Pulmonary artery endothelial cell (primary cell): ENCODE measurements at places on chromosomes 4 and X.

GRCh38 chrX:66039944-66040343 lies at the start of gene VSIG4:
Gene VSIG4, minus strand, starts transcription at chrX:66040080. Its CDS starts 82 bp downstream, at chrX:66039998.
- DNase-seq: no peak

DNA sequence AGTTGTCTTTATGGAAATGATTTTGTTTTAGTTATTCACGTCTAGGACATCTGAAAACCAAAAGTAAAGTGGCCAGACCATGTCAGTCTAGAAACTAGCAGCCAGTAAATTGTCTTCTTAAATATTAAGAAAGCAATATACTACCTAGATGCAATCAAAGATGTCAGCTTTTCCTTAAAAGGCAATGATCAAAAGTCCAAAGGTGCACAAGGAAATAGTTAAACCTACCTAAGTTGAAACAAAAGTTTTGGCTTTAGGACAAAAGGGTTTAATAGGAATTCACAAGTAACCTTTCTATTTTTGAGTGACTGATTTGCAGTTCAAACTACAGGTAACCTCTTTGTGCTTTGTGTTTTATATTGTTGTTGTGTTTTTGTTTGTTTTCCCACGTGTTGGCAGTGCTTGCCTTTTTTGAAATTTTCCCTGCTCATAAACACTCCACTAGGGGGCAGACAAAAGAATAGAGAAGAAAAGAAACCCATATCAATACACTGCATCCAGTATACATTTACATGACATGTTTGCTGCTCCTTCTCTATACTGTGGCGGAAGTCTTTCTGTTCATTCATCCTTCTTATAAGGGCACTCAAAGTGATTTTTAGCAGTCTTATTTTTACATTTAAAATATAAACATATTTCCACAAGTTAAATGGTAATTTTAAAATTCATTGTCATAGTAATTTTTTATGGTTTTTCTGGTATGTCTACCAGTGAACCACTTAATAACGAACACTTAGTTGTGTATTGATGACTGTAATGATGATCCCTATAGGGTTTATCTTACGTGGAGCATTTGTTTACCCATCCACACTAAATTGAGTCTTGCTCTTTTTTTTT lies 62.7 kb downstream of the GAB1 start:
- DNase-seq: no peak

GRCh38 chrX:22424919-22425318 lies 152.2 kb downstream of the CBLL2 start:
- DNase-seq: no peak

GRCh38 chrX:16992951-16993350 lies 46.5 kb downstream of the REPS2 start:
- no peak for DNase-seq

GRCh38 chr4:55547466-55547770 lies 709 bp upstream of the CLOCK start:
- DNase-seq: no peak

DNA sequence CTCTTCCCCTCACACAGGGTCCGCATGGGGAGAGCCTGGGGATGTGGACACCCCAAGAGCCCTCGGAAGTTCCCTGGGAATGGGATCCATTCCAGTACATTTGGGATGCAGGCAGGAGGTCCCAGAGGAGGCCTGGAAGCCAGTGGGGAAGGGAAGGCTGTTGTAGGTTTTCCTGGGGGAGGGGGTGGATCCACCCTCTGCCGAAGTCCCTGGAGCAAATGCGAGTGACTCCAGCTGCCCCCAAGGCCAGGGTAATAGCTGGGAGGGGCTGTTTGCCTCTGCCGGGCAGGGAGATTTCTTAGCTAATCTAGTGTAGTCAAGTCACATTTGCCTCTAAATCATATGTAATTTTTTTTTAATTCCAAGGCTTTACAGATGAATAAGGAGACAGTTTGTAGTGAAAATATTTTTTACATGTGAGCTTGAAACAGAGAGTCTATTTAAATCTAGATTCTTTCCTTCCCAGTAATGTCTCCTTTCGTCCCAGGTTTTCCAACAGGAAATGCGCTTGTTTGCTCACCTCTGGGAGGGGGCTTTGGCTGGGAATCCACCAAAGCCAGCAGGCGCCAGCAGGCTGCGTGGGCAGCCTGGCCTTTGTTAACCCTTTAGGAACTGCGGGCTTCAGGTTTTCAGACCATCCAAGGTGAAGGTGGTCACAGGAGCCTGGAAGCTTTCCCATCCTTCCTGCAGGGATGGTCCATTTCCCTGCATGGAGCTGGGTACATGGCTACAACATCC lies 26.8 kb downstream of the SH3TC1 start:
- DNase-seq: no peak

- DNase-seq: no peak
Measured at GRCh38 chr4:24003926-24004325, 114.1 kb upstream of the PPARGC1A start.

- DNase-seq: no peak
Measured at GRCh38 chrX:97046867-97047266, 163.2 kb downstream of the RPA4 start.

DNA sequence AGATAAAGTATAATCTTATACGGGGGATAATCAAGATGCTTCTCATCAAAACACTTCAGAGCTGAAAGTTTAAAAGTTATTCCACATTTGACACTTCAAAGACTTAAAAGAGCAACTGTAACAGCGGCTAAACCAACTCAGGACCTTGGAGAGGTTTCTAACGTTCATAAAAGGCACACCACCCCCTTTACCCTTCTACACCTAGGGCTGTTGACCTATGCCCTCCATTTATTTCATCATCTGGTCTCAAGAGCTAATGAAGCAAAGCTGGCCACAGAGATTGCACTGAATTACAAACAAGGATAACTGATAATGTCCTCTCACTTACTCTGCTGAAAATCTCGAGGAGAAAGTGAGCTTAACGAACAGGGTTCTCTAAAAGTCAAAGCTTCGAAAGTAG lies 1.1 kb upstream of the RPS6KA6 start:
- no peak for DNase-seq

- DNase-seq: no peak
Measured at GRCh38 chr4:126838941-126839679, 793.6 kb upstream of the INTU start.

- no peak for DNase-seq
Measured at GRCh38 chr4:37477126-37477525, 209.1 kb downstream of the RELL1 start.

- no peak for DNase-seq
Measured at GRCh38 chr4:1395941-1396805, 10.1 kb downstream of the NKX1-1 start.

- DNase-seq: no peak
Measured at GRCh38 chrX:40389555-40389954, 191.2 kb upstream of the ATP6AP2 start.

DNA sequence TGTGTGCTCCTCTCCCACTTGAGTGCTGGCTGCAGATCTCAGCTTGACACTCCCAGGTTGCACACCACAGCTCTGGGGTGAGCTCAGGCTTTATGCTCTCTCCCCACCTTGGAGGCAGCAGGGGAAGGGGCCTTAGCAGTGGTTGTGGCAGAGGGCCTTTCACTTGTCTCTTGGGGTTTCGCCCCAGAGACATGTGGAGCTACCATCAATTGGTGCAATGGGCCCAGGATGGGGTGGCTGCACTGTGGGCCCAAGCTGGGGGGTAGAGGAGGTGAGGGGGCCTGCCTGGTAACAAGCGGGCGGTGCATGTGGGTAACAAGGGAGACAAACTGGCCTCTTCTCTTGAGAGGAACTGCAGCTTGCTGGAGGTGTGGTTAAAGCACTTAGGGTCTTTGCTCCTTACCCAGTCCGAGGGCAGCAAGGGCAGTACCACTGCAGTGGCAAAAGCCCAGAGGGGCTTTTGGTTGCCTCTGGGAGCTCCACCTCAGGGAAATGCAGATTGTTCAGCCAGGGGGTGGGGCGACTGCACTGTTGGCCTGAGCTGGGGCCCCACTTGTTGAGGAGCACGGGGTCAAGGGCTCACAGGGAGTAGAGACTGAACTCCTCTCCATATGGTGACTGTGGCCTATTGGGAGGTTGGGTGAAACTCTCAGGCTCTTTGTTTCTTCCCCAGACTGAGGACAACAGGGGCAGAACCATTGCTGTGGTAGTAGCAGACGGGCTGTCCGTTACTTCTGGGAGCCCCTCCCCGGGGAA lies 30.5 kb upstream of the OR13H1 start:
- no peak for DNase-seq

- DNase-seq: no peak
Measured at GRCh38 chr4:11843340-11843739, 414.6 kb upstream of the HS3ST1 start.

- DNase-seq: no peak
Measured at GRCh38 chr4:128452415-128452814, 164.8 kb upstream of the PGRMC2 start.

DNA sequence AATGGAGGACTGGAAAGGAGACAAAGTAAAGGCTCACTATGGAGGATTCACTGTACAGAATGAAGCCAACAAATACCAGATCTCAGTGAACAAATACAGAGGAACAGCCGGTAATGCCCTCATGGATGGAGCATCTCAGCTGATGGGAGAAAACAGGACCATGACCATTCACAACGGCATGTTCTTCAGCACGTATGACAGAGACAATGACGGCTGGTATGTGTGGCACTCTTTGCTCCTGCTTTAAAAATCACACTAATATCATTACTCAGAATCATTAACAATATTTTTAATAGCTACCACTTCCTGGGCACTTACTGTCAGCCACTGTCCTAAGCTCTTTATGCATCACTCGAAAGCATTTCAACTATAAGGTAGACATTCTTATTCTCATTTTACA lies 6.8 kb downstream of the FGB start:
- DNase-seq: no peak

GRCh38 chr4:158315706-158316105 lies 105.4 kb downstream of the TMEM144 start:
- no peak for DNase-seq

DNA sequence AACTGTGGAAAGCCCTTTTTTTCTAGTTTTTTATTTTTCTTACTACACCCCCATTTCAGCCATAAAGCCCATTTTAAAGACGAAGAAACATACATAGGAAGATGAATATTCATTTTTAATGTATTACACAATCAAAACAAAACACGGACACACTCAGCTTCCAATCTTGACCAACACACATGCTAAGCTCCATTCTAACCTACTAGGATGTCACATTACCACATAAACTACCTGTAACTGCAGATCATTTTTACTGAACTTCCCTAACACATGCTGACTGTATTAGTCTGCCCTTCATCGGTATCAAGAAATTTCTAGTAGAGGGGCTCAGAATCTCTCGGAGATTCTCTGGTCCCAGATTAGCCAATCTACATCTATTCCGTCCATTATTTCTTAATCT lies 1.8 kb downstream of the CCNI start:
- DNase-seq: no peak

DNA sequence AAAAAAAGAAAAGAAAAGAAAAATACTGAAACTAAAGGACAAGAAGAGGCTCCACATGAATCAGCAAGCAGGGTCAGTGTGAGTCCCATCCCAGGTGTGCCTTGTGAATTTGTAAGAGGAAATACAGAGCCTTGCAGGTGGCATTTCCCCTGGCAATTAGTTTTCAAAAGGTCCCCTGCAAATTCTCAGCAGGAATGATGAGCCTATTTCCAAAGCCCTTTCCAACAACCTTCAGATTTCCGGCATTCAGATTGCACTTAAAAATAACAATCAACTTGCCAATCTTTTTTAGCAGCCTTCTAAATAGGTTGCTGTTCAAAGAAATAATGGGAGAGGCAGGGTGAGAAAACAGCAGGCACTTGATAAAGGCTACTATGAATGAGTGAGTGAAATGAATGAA lies 66.4 kb upstream of the OR13H1 start:
- no peak for DNase-seq

GRCh38 chr4:54224996-54225597 lies 4.0 kb upstream of the PDGFRA start:
- DNase-seq: no peak

DNA sequence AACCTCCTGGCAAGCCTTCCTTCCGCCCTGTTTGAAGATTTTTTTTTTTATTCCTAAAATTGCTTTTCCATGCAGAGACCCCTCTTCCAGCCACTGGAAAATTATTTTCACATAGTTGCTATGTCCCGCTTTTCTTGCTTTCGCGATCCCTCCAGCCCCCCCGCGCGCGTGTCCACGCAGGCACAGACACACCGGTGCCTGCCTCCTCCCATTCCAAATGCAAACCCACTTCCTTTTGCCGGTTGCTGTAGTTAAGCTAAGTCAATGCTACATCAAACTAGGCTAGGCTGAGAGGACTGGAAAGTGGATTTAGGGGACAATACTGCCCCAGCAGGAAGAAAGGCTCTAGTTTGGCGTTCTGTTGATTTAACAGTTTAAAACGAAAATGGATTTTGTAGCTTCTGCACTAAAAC lies 111.0 kb downstream of the DHX15 start:
- no peak for DNase-seq

GRCh38 chrX:31606771-31607170 lies 534.9 kb upstream of the FTHL17 start:
- no peak for DNase-seq

GRCh38 chr4:67746797-67747495 lies 7.2 kb downstream of the GNRHR start:
- no peak for DNase-seq

- DNase-seq: no peak
Measured at GRCh38 chrX:43949669-43950068, 23.5 kb downstream of the NDP start.

DNA sequence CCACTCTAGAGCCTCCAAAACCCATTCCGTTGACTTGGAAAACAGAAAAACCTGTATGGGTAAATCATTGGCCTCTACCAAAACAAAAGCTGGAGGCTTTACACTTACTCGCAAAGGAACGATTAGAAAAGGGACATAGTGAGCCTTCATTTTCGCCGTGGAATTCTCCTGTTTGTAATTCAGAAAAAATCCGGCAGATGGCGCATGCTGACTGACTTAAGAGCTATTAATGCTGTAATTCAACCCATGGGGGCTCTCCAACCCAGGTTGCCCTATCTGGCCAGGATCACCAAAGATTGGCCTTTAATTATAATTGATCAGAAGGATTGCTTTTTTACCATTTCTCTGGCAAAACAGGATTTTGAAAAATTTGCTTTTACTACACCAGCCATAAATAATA lies 60.8 kb downstream of the ZNF732 start:
- DNase-seq: no peak

- no peak for DNase-seq
Measured at GRCh38 chrX:10325611-10326010, 168.8 kb downstream of the CLCN4 start.
